GM12865 (cell line): ENCODE measurements at places on chromosomes 1 and 21.

DNA sequence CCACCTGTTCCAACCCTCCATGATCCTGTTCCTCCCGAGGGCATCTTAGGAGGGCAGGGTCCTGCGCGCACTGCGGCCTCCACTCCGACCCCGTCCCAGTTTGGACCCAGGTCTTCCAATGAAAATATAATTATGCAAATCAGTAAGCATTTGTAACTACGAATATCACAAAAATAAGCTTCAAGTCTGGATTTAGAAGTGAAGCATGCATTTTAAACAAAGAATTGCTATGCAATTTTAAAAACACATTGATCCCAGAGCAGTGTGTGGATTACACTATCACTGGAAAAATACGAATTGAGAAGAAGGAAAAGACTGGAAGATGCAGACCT lies 673 bp downstream of the PRMT2 start:
- DNase-seq = no peak

GRCh38 chr1:64913361-64914015 lies 52.9 kb downstream of the JAK1 start:
- no peak for DNase-seq

- no peak for DNase-seq
Observed at GRCh38 chr1:220616836-220617235, 73.3 kb upstream of the C1orf115 start.

GRCh38 chr1:55724551-55725325 lies 509.6 kb upstream of the USP24 start:
- no peak for DNase-seq

GRCh38 chr1:51575406-51576084 lies 41.3 kb upstream of the OSBPL9 start:
- DNase-seq = peak; percentile 65

DNA sequence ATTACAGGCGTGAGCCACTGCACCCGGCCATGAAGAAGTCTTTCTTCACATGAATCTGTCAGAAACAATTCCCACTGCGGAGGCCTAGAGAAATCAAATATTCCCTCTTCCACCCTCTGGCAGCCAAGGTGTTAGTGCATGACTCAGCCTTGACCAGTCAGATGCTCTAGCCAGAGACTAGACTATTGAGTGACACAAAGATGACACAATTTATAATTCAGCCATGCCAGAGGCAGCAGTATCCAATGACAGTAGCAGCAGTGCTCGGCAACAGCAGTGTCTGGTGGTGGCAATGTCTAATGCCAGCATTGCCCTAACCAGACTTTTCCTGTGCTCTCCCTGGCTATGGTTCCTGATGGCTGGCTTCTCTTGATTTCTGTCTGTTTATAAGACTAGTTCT lies 8.7 kb downstream of the CTXND2 start:
- DNase-seq = no peak

GRCh38 chr1:7093297-7093696 lies 308.0 kb downstream of the CAMTA1 start:
- no peak for DNase-seq

DNA sequence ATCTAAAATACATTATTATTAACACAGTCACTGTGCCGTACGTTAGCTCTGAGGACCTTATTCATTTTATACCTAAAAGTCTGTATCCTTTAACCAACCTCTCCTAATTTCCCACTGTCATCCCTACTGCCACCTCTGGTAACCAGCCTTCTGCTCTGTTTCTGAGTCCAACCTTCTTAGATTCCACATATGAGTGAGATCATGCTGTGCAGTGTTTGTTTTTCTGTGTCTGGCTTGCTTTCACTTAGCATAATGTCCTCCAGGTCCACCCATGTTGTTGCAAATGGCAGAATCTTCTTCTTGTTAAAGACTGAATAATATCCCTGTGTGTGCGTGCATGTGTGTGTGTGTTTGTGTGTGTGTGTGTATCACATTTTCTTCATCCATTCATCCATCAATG lies 64.2 kb downstream of the ETS2 start:
- DNase-seq = no peak

DNA sequence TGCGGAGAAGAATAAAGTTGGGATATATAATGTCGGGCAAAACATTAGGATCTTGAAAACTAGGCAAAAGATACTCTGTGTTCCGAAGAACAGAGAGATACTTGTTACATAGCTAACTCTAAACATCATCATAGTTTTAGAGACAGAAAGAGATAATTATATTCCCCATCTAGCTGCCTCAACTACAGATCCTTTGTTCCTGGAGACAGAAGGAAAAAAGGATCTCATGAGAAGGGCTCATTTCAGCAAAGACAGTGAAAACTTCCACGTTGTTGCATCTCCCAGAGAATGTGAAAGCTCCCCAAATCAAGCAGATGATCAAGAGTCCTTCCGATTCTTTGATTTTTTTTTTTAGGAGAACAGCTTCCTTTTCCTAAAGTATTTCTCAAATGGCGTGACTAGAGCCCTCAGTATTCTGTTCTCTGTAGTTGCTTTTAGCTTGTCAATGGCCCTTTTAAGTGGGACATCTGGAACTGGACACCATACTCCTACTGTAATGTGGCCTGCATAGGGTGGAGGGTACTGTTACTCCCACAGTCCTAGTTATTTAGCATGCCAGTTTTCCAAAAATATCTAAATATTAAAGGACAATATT lies 1048.2 kb downstream of the TTLL7 start:
- no peak for DNase-seq

DNA sequence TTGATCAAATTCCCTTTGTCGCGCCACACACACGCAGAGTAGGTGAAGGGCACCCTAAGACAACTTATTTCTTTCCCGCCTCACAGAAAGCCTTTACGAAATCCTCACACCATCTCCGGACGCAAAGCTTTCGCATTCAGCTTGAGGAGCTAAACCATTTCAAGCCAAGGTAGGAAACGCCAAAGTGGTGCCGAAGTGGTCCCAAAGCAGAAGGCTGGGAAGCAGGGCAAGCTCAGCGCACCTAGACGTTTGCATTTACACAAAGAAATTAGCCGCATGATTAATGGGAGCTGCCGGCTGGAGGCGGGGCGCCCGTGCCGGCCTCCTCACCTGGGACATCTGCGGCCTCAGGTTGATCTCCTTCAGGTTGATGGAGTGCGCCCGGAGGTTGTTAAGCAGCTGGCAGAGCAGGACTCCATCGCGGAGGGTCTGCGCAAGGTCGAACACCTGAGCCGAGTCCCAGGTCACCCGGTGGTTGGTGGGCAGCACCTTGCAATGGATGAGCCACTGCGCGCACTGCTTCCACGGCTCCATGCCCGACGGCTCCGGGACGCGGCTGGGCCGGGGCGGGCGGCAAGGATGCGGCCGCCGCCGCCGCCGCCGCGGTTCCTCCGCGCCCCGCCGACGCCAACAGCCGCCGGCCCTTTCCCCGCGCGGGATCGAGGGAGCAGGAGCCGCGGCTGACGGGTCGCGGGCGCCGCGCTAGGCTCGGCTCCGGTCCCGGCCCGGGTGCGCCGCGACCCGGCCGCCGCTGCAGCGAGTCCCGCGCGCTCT lies 457 bp downstream of the VAV3 start:
- DNase-seq = peak; percentile 39

DNA sequence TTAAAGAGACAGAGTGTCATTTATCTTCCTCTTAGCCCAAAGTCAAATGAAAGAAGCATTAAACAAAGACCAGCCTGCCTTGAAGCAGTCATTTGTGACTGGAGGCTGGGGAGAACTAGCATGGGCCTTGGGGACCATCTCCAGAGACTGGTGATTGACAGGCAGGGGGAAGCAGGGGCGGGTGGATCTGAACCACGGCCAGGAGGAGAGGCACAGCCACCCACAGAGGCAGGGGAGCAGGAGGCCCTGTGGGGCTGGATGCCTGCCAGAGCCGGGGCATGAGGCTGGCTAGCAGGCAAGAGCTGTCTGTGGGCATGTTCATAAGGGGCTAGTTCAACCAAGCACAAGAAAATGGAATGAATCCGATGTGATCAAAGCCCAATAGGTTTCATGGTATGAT lies 73.9 kb downstream of the PLXNA2 start:
- DNase-seq = no peak

GRCh38 chr1:157880621-157881020 lies 39.0 kb upstream of the CD5L start:
- no peak for DNase-seq

DNA sequence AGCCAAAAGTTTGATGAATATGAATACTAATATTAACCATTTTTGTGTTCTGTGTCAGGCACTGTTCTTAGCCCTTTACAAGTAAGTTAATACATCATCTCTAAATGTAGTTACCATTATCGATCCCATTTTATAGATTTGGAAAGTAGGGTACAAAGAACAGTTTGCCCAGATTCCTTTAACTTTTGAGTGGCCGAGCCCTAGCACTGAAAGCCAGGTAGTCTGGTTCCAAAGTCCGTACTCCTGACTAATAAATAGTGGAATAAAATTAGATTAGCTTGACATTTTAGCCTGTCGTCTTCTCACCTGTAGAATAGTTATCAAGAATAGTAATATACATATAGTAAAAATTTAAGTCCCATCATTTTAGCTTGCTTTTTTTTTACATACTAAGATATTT lies 70.6 kb downstream of the PTBP2 start:
- DNase-seq = no peak

GRCh38 chr1:36463463-36463802 lies 751 bp downstream of the MRPS15 start:
- DNase-seq = no peak
